ENCODE measurements at places on chromosomes 1 and 21.
A peak's percentile ranks its signal among the peaks of the same experiment; 100 is the strongest.

- DNase-seq = no peak
Observed at GRCh38 chr1:238596703-238597102, 706.0 kb upstream of the ZP4 start.

DNA sequence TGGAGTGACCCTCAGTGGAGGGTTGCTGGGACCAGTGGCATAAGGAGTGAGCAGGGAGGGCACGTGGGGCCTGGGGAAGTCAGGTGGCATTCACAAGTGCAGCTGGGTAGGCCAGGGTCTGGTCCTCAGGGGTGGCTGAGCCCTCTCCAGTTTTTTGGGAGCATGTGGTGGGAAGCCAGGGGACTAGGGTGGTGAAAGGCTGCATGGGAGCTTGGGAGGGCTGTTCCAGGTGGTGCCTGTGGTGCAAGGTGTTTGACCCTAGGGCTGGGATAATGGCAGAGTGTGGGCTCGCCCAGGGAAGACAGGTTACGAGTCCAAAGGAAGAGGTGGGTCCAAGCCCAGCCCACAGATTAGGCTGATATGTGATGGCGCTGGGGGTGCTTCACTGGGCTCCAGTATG lies 30.5 kb downstream of the MAN1C1 start:
- no peak for DNase-seq

DNA sequence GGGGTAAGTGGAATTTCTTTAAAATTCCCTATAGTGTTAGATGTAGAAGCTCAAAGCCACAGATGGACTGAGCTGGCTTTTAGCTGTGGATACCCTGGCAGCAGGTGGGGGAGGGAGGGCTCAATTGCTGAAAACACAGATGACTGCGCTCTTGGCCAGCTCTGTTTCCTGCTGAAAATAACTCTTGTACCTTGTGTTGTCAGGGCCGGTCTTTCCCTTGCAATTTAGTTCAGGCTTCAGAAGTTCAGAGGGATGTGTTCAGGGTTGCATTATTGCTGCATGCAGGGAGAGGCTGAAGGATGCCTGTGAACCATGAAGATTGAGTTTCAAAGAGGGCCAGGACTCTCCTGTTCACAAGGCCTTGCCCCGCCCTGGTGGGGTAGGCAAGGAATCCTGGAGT lies 58.1 kb upstream of the GCLM start:
- no peak for DNase-seq

GRCh38 chr1:150066838-150067183 lies 765 bp upstream of the VPS45 start:
- DNase-seq = peak; percentile 52

GRCh38 chr1:225462429-225462713 lies 34.5 kb upstream of the LBR start:
- DNase-seq = no peak

- no peak for DNase-seq
Observed at GRCh38 chr1:51316113-51316845, 14.1 kb downstream of the TTC39A start.

GRCh38 chr1:25796811-25797458 lies 3.1 kb upstream of the SELENON start:
- DNase-seq = peak; percentile 15

GRCh38 chr1:205533748-205534443 lies 29.4 kb downstream of the CDK18 start:
- no peak for DNase-seq

DNA sequence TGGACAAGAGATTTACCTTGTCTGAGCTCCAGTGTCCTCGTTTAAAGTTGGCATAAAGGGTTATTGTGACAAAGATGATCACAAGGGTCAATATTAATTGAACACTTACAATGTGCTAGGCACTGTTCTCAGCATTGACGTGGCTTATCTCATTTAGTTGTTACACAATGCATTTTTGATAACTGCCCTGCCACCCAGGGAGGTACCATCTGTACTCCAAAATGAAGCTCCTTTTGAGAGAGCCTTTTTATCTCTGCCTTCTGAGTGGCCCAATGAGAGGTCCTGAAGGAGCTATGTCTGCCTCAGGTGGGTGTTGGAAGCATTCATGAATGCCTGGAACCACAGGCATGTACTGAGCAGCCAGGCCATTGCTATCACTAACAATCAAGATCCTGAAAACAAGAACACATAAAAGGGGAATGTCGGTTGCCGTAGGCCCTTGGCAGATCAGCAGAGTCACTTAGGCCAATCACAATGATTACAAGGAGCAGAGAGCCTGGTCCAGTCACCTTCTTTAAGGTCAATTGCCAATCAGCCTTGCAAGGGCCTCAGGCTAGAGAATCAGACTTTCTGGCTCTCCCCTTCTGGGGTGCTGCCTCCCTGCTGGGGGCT lies 78.5 kb downstream of the NMNAT2 start:
- no peak for DNase-seq

Data from NCI-H524 treated with DMSO at 0.1 percent for 48 hours (cell line).